ENCODE measurements at places on chromosomes 3 and 15.

DNA sequence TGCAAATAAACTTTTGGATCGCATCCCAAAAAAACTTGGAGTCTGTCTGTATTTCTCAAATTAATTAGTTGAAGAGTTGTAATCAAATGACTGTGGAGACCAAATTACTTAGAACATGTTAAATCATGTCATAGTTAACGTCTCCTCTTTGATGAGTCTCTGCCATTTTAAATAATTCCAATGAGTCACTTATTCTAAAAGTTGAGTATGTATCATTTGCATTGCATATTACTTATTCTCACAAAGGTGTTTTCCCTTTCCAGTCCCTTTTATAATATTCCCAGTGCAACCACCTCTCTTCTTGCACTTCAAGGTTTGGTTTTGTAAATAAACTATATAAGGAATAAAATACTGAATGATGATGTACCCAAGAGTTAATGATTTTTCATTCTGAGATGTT, 36.0 kb upstream of the MBNL1 start:
- no peak for DNase-seq

DNA sequence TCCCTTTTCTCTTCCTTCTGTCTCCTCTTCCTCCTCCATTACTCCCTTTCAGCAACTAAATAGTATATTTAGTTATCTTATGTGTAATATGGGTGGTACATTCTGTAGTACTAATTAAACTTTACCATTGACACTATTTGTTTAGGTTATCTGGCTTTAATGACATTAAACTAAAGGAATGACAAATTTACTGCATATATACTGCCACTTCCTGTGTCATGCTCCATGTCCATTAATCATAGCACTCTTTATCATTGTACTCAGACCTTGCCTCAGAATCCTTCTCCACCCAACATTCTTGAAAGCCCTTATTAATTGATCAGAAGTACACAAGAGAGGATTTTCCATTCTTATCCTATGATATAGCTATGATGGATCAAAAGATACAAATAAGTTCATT, 244.2 kb downstream of the NAALADL2 start:
- no peak for DNase-seq

- no peak for DNase-seq
Observed at GRCh38 chr3:189883113-189883753, 237.5 kb downstream of the P3H2 start.

- no peak for DNase-seq
Observed at GRCh38 chr3:40387001-40387894, at the start of gene ENTPD3. TSS of gene ENTPD3 (plus strand) at chr3:40387184. CDS start at chr3:40388058, 874 bp downstream.

DNA sequence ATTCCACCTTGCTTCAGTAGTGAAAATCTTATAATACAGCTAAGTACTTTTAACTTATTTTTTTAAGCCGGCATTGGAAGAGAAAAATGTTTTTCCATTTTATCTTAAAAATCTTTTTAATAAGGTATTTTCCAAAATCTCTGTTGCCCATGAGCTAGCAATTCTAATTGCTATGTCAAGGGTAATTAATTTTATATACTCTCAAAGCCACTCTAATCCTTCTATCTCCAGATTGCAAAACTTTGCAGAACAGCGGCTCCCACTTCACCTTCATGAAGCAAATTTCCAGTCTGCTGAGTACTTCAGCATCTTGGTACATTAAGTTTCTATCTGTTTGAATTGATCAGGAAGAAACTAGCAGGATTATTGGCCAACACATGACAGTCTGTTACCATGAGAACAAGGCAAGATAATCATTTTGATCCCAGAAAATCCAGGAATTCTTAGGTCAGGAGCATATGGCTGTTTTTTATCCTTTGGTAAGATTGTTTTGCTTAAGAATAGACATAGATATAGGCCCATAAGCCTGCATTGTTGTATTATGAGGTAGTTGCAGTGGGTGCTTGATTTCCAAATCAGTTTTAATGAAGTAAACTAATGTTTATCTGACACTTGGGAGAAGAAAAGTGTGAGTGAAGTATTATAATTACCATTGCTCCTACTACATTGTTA, 6.0 kb downstream of the TIPARP start:
- no peak for DNase-seq

DNA sequence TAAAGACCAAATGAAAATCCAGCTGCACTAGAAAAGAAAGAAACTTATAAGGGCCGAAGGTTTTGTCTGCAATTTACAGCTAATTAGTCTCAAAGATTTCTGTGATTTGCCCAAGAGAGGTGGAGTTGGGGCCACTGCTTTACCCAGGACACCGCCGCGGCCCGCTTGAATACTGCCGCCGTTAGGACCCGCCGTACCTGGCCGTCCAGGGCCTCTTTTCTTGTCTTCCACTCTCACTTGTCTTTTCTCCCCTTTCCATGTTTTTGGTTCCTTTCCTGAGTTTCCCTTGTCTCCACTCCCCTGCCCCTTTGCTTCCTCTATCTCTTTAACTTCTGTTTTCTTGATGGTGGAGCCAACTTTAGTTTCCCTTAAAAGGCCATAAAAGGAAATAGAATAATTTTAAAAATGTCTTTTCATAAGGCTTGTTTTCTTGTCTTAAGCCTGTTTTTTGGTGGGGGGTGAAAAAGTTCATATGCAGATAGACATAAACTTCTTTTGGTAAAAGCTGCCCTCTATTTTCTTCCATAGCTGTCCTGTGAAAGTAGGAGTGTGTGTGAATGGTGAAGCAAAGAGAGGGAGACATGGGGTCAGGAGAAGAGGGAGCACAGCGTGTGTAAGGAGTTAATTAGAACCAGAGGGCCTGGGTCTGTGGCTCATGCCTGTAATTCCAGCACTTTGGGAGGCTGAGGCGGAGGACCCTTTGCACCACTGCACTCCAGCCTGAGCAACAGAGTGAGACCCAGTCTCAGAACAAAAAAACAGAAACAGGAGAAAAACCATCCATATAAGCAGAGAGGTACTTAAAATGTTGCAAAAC, 16.0 kb upstream of the CCNL1 start:
- peak; percentile 21 for DNase-seq

DNA sequence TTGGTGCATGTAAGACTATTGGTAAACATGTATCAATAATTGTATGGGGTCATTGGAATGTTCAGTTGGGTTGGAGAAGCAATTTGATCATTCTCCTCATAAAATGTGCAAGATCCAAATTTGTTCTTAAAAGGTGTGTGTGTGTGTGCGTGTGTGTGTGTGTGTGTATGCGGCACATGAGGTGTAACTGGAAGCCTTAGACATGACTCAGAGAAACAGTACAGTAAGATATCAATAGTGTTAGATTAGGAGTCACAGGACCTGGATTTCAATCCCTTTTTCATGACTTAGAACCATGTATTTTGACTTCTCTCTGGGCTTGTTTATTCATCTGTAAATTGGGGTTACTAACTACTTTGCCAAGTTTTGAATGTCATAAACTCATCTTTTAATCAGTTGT, 38.3 kb downstream of the RSRC1 start:
- no peak for DNase-seq

DNA sequence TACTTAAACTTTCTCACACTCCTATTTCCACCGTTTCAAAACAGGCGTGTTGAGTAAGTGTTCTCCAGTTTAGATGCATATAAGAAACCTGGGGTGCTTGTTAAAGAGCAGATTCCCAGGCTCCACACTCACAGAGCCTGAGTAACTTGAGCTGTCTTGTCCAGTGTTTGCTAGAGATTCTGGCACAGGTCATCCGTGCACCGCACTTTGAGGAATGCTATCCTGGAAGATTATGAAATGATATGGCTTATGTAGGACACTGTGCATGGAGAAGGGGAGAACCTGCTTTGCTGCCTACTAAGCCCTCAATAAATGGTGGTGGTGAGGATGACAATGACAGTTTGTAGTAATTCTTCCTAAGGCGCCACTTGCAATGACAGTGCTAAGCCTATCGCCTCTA, 273.7 kb downstream of the PDZRN3 start:
- no peak for DNase-seq

- DNase-seq, result no peak
Observed at GRCh38 chr3:142866841-142867631, 21.8 kb downstream of the PCOLCE2 start.

DNA sequence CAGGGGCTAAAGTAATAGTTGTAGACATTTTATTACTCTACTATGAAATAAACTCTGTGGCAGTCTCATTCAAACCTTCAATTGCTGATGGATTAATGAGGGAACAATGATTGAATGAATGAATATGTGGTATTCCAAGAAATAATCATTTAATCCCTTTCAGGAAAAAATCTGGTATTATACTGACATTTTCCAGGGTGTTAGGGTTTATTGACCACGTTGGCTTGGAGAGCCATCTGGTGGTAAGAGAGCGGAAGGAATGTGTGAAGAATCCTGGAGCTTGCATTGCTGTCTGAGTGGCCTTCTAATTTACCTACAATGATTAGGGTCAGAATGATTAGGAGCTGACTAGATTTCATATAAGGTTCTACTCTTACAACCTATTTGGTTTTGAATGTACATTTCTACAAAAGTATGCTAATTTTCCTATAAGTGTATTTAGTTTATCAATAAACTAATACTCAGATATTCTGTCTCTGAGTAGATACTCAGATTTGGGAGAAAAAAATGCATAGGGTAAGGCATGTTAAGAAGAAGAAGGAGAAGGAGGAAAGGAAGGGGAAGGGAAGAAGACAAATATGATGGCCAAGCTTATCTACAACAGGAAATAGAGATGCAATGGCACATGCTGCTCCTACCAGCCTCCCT, 249.9 kb downstream of the ROBO1 start:
- DNase-seq, result no peak

- peak; percentile 86 for DNase-seq
Observed at GRCh38 chr15:78302579-78303312, 3.3 kb upstream of the SKIC8 start.

DNA sequence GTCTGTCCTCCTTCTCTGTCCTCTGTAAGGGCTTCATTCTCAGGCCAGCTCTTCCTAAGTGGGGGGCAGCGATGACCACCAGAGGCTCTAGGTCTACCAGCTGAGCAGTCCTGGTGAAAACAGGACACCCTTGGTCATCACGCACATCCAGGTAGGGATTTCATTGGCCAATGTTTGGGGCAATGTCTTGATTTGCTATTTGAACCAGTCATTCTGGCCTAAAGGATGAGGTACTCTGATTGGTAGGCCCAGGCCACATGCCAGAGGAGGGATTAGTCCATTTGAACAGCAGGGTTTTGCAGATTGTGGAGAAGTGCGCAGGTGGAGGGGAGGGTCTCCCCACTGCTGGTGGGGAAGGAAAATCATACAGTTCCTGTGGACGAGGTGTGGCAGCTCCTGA, 57.3 kb downstream of the PLXNA1 start:
- no peak for DNase-seq

- DNase-seq, result no peak
Observed at GRCh38 chr3:58010562-58010961, 2.3 kb downstream of the FLNB start.

DNA sequence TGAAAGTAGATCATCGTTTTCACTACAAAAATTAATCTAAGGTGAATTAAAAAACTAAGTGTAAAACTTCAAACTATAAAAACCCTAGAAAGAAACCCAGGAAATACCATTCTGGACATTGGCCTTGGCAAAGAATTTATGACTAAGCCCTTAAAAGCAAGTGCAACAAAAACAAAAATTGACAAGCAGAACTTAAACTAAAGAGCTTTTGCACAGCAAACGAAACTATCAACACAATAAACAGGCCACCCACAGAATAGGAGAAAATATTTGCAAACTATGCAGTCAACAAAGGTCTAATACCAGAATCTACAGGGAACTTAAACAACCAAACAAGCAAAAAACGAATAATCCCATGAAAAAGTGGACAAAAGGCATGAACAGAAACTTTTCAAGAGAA, 302.0 kb downstream of the CHST2 start:
- no peak for DNase-seq

- DNase-seq, result no peak
Observed at GRCh38 chr15:81901319-81901718, 144.5 kb downstream of the MEX3B start.

DNA sequence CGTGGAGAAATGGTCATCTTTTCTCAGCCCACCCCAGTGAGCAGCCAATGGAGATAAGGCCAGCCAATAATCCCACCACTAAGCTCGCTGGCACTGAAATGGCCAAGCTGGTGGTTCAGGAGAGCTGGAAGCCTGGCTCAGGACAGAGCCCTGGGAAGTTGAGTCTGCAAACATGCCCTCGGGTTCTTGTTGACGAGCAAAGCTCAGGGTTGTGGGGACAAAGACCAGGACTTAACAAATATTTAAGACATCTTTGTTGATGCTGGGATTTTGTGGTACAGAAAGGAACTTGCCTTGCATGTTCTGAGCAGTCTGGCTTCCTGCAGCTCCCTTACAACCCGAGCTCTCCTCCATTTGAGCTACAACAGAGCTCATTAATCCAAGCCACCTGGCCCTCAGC, 4.4 kb downstream of the FAH start:
- no peak for DNase-seq

- DNase-seq, result peak; percentile 13
Observed at GRCh38 chr3:115092220-115092791, 54.8 kb downstream of the ZBTB20 start.
